ENCODE measurements at places on chromosomes 1 and 21.

- DNase-seq, result peak; percentile 73
These were observed at the start of gene IRF6 for GRCh38 chr1:209805875-209806760. Gene IRF6, minus strand, starts transcription at chr1:209806142. Its CDS starts 4,729 bp downstream, at chr1:209801413.

DNA sequence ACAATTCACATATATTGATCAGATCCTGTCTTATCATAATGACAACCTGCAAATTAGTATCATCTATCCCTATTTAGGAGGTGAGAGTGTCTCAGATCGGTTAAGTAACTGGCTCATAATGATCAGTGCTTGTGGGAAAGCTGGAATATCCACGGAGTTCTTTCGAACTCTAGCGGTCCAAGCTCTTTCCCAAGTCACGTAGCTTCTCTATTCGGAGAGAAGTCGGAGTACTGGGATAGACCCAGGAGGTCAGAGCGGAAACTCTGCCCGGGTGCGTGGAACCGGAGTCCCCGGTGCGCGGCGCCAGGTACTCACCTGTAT, 339 bp downstream of the PTGS2 start:
- no peak for DNase-seq

DNA sequence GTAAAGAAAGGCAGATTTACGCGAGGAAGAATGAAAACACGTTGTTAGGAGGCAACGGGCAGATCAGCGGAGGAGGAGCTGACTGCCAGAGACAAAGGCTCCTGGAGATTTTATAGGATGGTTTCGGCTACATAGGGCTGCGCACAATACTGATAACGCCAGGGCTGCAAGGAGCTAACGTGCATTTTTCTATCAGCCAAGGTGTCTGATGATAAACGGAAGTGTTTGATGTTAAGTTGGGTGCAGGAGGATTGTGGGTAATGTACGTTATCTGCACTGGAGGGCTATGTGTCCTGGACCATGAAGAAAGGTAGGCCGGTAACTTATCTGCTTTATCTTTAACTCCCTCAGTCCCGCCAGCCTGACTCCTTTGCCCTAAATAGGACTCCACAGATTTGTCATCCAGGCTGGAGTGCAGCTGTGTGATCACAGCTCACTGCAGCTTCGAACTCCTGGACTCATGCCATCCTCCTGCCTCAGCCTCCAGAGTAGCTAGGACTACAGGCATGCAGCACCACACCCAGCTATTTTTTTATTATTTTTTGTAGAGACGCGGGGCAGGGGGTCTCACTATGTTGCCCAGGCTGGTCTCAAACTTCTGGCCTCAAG, 29.6 kb downstream of the SETD4 start:
- DNase-seq, result no peak

GRCh38 chr1:99176753-99177152, 87.5 kb upstream of the PLPPR4 start:
- no peak for DNase-seq

DNA sequence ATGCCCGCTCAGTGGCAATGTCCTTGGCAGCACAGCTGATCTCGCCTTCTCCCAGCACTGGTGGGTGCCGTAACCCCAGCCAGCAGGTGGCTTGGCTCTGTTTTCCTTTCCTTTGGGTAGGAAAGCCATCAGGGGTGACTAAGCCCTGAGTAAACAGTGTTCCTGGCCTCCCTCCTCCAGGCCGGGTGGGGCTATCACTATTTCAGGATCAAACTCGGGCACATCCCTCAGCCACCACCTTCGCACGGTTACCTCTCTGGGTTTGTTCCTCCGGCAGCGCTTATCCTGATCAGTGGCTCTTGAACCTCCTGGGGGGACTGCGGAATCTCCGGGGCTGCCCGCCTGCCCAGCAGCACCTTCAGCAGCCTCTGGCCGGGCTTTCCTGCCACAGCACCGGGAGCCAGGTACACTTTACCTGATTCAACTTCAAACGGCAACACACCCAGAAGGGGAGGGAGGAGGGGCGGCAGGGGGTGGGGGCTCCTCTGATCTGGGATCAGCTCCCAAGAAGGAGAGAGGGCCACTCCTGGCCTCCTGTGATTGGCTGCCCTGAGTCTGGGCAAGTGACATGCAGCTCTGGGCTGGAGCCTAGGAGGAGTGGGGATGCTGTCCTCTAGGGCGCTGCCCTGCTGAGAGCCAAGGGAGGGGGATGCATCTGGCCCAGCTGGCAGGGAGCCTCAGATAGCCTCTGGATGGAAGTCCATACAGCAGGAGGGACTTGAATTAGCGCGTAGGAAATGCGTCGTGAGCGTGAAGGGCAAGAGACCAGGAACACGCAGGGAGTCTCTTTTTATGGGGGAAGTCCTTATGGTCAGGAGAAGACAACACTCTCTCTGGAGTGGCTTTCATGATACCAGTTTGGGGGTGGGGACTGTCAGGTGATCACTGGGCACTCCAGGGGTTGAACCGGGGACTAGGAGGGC, at the start of gene ASCL5:
Gene ASCL5 (minus strand): TSS at position 353 of the 923 bp plus-strand sequence. CDS start 11,812 bp downstream, outside the sequence.
- no peak for DNase-seq

GRCh38 chr1:117780687-117781475, 148.5 kb downstream of the GDAP2 start:
- no peak for DNase-seq

DNA sequence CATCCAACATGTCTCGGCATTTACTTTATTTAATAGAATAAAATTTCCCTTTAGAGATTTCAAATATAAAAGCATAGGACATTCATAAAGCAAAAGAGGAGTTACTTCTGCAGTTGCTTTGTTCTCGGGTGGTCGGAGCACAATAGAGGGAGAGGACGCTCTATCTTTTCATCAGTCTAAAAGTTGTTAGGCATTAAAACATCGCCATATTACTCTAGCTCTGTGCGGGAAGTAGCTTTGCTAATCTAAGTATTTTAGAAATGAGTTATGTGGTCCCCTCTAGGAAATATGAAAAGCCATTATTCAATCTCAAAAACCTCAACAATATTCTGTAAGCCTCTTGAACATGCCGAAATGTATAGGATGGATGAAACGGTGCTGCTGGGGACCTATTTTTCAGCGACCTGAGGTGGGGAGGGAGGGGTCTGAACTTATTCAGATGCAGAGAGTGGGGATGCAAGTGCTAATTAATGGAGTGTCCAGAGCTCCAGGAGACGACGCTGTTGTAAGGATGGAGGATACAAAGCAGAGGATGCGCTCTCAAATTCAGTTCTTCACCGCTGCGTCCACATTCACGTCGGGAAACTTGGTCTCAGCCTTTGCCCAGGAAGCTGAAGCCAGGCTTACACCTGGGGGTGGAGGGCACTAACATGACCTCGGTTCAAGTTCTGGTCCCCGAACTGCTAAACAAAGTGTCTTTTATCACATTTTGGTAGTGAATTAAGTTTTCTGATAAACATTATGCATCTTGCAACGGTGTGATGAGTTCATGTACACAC, 6.3 kb downstream of the CDKN2C start:
- DNase-seq, result no peak

- DNase-seq, result no peak
These were observed 72.8 kb upstream of the EFHD2 start for GRCh38 chr1:15336866-15337265.

DNA sequence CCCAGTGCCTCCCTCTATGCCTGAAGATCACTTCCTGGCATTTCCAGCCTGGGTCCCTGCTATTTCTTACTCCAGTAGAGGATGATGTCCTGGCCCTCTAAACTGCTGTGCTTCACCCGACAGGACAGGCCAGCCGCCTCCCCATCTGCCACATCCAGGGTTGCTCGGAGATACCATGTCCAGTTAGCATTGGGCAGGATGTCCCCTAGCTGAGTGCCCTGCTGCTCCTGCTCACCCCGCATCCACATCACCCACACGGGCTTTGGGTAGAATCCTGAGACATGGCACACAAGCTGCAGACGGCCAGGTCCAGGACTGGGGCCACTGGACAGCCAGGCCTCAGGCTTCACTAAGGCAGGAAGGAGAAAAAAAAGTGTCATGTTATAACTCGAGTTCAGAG, 2.0 kb downstream of the CD1B start:
- no peak for DNase-seq

GRCh38 chr21:35705237-35705887, 355.0 kb downstream of the SETD4 start:
- DNase-seq, result no peak

- DNase-seq, result no peak
These were observed 66.5 kb downstream of the UBE2T start for GRCh38 chr1:202275061-202275770.

GRCh38 chr1:115084902-115085511, 4.3 kb downstream of the TSPAN2 start:
- DNase-seq, result no peak

DNA sequence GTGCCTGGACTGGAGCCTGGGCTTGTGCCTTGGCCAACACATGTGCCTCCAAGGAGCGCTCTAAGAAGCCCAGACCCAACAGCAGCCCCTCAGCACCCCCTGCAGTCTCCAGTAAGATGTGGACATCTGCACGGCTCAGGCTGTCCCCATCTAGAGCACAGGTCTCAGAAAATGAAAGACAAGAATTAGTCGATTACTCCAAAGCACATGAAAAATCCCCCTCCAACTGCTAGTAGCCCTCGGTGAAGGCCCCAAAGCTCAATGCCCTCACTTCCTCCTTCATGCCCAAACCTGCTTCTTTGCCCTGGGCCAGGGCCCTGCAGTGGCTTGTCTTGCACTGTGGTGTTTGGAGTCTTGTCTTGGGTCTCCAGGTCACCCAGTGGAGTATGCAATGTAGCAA, 21.9 kb upstream of the ERO1B start:
- no peak for DNase-seq

GRCh38 chr1:22776035-22776613, 65.5 kb downstream of the EPHB2 start:
- DNase-seq, result peak; percentile 14

DNA sequence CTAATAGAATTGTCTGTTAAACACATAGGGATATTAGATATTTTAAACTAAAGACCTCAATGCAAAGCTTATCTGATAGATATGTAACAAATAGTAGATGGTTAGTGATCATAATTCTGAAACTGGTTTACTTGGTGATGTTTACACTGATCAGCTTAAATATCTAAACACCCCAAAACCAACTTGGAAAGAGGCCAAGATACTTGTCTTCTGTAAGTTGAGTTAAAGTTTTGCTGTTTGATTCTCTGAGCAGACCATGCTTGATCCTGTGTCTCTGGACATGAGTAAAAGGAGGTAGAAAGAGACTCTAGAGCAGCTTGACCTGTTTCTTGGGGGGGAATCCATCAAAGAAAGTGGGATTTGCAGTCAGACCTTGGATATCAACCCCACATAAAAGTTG, 107.5 kb downstream of the NEK7 start:
- DNase-seq, result no peak

- DNase-seq, result no peak
These were observed 55.9 kb upstream of the TSPAN2 start for GRCh38 chr1:115145226-115145625.

- no peak for DNase-seq
These were observed 97.7 kb upstream of the SLC25A33 start for GRCh38 chr1:9441451-9442133.

- DNase-seq, result no peak
These were observed 2.7 kb downstream of the DDX20 start for GRCh38 chr1:111758373-111758772.

- DNase-seq, result no peak
These were observed 38.8 kb upstream of the RGS8 start for GRCh38 chr1:182723200-182723599.

GRCh38 chr21:44379991-44380865, 26.8 kb downstream of the TRPM2 start:
- no peak for DNase-seq

DNA sequence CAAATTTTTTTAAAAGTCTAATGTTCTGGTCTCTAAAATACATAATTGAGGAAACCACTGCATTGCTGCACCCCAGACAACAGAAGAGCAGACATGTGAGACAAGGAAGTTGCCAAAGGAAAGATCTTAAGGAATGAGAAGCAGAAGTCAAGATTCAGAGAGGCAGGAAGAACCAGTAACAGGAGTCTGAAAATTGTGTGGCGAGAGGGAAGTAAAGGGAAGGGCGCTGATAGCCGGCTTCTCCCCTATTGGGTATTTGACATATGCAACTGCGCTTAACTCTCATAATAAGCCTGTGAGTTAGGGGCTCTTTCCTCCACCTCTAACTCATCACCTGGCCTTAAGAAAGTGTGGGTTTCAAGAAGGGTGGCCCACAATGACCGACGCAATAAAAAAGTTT, 21.9 kb upstream of the KIF14 start:
- DNase-seq, result no peak

DNA sequence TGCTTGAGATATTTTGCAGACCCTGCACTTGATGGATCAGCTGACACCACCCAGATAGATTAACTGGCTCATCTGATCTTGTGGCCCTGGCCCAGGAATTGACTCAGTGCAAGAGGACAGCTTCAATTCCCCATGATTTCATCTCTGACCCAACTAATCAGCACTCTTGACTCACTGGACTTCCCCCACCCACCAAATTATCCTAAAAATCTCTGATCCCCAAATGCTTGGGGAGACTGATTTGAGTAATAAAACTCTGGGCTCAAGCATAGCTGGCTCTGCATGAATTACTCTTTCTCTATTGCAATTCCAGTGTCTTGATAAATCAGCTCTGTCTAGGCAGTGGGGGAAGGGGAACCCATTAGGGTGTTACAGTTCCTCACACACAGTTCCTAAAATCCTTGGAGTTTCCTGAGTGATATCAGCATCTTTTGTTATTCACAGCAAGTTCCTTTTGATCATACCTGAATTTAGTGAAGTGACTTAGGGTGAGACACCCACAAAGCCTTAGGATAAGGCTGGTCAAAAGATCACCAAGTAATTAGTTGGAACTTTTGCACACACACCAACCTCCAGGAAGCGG, 104.2 kb downstream of the COP1 start:
- no peak for DNase-seq

GRCh38 chr1:64659478-64660138, 85.3 kb upstream of the RAVER2 start:
- DNase-seq, result no peak

- no peak for DNase-seq
These were observed 42.4 kb downstream of the URB1 start for GRCh38 chr21:32350211-32350980.

DNA sequence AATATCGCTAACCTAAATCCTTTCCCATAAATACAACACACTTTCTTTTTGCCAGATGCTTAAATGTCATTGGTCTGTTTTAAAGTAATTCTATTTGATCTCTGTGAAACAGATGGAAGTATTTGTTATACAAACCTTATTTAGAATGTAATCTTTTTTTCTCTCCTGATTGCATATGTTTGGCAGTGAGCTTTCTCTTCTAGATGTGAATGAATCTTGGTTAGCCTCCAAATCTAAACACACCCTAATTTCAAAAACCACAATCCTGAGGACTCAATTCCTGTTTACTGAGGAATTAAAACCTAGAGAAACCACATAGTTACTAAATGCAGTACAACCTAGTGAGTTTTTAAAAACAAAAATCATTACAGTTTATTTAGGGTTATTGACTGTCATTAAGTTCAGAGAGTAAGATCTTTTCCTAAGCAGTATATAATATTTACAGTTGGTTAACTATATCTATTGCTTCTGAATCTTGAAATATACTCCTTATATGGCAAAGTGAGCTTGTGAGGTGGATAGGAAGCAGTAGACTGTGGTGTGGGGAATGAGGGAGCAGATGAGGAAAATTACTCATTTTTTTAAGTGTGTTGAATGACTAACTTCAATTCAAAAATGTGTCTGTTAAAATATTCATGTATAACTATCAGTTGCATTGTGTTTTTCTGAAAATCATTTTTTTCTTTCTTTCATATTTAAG, 218.7 kb downstream of the FMN2 start:
- no peak for DNase-seq
